Stimulated activated naive CD8-positive, alpha-beta T cell treated with anti-CD3 and anti-CD28 coated beads, Interleukin-15, amount 100 ng/mL, for 72 hours (primary cell): ENCODE measurements at places on chromosomes 11 and 22.
A peak's percentile ranks its signal among the peaks of the same experiment; 100 is the strongest.

DNA sequence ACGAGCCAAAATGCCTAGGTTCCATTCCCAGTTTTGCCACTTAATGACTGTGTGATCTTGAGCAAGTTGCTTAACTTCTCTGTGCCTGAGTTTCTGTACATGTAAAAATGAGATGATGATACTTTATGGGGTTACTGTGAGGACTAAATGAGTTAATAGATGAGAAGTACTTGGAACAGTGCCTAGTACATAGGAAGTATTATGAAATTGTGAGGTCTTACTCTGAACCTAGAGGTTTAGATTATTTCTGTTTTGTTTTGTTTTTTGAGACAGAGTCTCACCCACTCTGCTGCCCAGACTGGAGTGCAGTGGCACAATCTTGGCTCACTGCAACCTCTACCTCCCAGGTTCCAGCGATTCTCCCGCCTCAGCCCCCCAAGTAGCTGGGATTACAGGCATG is 227.0 kb upstream of the POU2AF2 start:
- DNase-seq = no peak

- peak; percentile 31 for DNase-seq
Observed at GRCh38 chr22:27134315-27134701, 476.9 kb downstream of the MIAT start.

DNA sequence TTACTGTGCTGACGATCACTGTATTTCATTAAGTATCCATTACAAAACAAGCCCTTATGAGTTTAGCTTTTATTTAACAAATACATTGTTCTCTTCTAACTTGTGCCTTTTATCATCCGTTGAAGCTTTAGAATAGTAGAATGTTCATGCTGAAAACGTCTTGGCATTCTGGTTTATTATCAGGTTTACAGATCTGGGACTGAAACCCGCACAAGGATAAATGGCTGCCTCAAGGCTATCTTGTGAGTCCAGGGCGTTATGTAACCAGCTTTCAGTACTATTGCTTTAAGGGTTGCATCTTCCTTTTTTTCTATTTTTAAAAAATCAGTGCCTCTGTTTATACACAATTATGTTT is 66.6 kb upstream of the PRODH start:
- no peak for DNase-seq

DNA sequence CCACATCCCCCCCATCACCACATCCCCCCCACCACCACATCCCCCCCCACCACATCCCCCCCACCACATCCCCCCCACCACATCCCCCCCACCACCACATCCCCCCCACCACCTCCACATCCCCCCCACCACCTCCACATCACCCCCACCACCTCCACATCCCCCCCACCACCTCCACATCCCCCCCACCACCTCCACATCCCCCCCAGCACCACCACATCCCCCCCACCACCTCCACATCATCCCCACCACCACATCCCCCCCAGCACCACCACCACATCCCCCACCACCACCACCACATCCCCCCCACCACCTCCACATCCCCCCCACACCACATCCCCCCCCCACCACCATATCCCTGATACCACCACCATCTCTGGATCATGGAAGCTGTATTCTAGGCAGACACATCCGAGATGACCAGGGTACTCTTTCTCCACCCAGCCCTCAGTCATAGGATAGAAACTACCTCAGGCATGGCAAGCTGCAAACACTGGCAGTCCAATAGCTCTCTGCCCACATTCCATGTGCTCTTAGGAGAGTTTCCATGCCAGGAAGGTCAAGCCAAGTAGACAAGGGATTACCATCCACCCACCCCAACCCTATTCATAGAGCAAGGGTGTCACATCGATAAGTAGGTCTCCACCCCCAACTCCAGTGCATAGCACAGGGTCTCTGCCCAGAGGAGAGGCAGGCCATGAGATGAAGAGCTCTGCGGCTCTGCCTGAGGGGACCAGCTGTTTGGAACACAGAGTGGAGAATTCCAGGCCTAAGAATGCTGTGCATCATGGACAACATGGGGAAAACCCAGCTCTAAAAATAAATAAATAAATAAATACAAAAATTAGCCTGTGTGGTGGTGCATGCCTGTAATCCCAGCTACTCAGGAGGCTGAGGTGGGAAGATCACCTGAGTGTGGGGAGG is 33.0 kb upstream of the TEAD1 start:
- DNase-seq = no peak

DNA sequence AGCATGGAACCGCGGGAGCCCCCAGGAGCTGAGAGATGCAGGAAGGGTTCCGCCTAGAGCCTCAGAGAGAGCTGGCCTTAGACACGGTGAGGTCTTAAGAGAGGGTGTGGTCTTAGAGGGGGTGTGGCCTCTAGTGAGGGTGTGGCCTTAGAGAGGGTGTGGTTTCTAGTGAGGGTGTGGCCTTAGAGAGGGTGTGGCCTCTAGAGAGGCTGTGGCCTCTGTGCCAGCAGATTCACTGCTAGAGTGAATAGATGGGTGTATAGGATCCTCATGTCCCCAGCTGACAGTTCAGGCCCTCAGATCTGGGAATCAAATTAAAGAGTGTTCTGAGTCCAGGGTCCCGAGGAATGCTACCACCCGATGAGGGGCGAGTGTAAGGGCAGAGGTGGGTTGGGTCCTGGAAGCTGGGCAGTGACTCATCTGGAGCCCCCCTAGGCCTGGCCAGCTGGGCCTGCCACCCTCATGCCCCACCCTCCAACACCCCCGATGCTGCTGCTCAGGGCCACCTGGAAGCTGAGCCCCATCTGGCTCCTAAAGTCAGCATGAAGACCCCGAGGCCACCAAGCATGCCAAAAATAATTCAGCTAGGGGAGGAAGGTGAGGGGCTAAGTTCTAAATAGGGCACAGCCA is 49.5 kb downstream of the IGF2 start:
- DNase-seq = peak; percentile 33

DNA sequence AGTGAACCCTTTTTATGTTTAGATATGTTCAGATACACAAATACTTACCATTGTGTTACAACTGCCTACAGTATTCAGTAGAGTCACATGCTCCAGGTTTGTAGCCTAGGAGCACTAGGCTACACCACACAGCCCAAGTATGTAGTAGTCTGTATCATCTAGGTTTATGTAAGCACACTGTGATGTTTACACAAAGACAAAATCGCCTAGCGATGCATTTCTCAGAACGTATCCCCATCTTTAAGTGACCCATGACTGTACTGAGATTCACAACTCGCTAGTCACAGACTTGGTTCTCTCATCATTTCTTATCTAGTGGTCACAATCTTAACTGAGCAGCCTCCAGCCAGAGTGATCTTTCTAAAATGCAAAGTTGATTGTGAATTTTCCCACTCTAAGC is 119.2 kb downstream of the RASSF10 start:
- DNase-seq = no peak

DNA sequence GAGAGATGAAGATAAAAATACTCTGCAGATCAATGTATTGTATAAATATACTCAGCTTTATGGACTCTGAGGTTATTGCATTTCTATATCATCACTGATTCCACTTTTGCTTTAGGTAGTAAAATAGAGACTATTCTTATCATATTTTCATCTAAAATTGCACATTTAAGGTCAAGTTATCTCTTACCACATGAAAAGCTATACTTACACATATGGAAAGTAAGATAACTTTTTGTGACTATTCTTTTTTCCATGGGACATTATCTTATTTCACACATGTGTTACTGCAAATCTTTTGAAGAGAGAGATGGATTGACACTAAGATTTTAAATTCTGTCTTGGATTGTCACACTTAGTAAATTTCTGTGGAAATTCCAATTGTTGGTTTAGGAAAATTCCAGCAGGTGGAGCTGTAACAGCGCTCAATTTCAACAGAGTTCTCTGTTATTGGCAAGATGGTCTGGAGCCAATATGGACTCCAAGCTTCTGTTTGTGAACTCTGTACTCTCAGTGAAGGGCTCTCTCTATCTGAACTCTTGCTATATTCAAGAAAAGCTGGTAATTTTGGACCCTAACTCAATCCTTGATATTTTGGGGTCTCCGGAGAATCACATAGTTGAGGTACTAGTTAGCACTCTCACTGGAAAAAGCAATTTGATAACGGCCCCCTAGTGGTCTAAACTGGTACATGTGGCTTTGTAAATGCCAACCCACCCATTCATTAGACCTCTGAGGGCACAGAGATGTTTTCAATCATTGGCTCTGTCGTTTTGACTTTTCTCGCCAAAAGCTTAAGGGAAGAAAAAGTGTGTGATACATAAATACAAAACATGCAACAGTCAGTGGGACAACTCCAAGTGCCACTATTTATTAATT is 429.7 kb downstream of the ETS1 start:
- DNase-seq = peak; percentile 61

DNA sequence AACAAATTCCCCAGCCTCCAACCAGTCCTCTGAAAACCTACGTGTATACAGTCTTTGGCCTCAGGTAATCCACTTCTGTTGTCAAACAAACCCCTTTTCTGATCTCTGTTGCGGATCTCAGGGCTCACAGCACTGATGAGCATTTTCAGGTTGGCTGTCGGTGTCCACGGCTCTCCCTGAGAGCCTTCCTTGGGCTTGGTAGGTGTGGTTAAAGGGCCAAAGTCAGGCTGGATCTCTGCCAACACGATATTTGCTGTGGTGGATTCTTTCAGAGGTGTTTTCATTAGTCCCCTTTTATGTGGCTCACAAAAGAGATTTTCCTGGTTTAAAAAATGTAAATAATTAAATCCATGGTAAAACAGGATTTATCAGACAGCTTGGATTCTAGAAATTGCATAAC is 2.9 kb downstream of the E2F8 start:
- DNase-seq = no peak

- peak; percentile 45 for DNase-seq
Observed at GRCh38 chr11:120564573-120565311, 53.2 kb downstream of the GRIK4 start.

- no peak for DNase-seq
Observed at GRCh38 chr11:44601471-44602370, 36.3 kb downstream of the CD82 start.

DNA sequence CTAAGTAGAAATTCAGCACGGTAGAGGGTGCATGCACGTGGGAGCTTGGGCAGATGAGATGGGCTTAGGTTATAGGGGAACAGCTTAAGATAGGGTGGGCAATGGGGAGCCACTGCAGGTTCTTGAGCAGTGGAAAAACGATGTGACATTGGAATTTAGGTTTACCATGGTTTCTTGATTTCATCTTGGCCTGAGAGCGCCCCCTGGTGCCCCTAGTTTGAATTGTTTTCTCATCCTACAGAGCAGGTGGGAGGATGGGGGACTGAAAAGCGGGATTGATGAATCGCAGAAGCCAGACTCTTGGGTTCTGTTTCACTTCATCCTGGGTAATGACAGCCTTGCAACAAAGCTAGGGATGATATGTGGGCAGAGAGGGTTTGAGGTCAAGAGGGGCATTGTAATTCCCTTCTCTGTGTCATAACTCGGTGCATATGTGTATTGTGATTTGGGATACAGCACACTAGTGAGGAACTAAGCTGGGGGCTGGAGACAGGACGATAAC is 6.7 kb upstream of the MCAM start:
- peak; percentile 79 for DNase-seq

GRCh38 chr11:3154001-3154599 is 11.0 kb downstream of the OSBPL5 start:
- no peak for DNase-seq

DNA sequence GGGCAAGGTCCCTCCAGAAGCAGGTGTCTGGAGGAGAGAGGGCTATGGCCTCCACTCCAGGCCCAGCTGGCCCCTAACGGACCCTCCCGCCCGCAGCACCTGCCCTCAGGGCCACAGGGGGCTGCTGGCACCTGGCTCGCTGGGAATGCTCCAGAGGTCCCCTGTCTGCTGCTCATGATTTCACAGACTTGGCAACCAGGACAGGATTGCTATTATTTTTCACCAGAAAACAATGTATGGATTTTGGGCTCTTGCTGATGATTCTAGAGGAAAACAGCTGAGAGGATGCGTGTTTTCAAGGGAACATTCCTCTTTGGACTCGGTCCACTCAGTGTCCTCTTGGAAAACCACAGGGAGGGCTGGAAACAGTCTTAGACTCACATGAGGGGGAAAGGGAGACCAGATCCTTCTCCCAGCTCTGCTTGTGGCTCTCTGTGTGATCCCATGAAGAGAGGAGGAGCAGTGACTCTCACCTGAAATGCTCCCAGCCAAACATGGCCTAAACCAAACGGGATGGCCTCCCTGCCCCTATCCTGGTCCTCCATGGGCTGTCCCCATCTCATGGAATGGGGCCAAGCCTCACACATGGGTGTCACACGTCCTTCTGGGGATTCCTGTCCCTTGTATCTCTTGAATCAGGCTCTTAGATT is 15.8 kb downstream of the MYEOV start:
- no peak for DNase-seq

DNA sequence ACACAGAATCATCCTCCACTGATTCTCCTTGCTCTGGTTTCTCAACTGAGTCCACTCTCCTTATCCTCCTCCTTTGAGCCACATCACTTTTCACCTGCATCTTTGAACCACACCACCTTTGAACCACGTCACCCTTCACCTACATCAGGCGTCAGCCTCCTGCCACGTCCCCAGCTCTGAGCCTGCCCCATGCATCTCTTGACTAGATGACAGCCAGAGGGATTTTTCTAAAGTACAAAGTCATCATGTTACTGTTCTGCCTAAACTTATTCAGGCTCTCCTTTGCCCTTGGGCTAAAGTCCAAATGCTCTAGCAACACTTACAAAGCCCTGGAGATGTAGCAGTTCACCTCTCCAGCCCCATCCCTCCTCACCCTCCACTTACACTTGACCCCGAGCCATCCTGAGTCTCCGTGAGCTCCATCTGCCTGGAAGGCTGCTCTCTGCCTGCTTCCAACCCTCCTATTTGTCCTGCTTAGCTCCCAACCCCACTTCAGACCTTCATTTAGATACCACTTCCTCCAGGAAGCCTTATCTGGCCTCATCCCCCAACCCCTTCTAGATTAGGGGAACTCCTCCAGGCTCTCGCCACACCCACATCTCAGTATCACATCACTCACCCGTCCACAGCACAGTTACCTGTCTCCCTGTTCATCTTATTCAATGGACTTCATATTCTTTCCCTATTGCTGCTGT is 3.7 kb upstream of the MS4A10 start:
- no peak for DNase-seq

DNA sequence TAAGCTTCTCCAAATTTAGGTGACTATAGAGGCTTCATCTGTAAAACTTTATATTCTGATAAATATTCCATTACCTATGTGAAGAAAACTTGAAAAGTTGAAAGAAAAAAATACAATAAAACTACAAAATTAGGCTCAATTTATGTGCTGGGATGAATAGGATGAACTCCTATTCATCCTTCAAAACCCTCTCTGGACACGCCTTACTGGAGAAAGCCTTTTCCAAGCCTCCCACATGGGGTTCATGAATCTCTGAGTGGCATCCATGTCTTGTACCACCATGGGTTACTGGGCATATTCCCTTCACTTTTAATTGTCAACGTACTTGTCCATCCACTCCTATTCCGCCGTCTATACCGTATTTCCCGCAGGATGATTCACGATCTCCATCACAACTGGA is 55.7 kb downstream of the MN1 start:
- no peak for DNase-seq
